Activated CD4-positive, alpha-beta T cell treated with anti-CD3 and anti-CD28 coated beads, Interleukin-2, amount 50 U/mL, for 16 hours (primary cell): ENCODE measurements at places on chromosomes 5 and 9.

GRCh38 chr9:69036309-69036708, 757 bp downstream of the FXN start:
- DNase-seq: peak; percentile 43

GRCh38 chr9:124187311-124187710, 70.4 kb upstream of the NEK6 start:
- DNase-seq: no peak

DNA sequence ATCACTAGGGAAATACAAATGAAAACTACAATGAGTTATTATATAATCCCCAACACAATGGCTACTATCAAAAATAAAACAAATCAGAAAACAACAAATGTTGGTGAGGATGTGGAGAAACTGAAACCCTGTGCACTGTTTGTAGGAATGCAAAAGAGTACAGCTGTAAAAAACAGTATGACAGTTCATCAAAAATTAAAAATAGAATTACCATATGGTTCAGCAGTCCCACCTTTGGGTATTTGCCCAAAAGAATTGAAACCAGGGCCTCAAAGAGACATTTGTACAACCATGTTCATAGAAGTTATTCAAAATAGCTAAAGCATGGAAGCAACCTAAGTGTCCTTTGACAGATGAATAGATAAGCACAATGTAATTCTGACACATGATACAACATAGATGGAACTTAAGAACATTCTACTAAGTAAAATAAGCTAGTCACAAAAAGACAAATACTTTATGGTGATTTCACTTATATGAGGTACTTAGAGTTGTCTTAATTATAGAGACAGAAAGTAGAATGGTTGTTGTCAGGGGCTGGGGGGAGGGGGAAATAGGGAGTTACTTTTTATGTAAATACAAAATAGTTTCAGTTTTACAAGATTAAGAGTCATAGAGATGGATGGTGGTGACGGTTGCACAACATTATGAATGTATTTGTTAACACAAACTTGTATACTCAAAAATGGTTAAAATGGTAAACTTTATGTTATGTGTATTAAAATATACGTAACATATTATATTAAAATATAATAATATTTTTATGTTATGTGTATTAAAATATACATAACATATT, 102.8 kb downstream of the KCTD16 start:
- no peak for DNase-seq

DNA sequence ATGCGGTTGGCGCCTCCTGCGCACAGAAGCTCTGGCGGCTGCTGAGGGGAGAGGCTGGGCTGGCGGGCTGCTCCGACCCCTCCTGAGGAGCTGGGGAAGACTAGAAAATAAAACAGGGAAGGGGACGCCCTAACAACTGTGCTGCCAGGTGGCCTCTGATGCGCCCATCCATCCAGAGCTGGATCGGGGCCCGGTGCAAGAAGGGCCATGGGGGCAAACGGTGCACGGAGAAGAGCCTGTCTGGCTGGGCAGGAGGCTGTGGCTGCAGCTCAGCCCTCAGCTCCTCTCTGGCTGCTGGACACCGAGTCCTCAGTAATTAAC, 21.0 kb upstream of the MRNIP start:
- DNase-seq: no peak

- DNase-seq: no peak
Measured at GRCh38 chr9:5392285-5392684, 45.4 kb downstream of the PLGRKT start.

- no peak for DNase-seq
Measured at GRCh38 chr9:101508211-101508610, 25.4 kb upstream of the RNF20 start.

- no peak for DNase-seq
Measured at GRCh38 chr5:168288349-168289245, 2.8 kb upstream of the WWC1 start.

DNA sequence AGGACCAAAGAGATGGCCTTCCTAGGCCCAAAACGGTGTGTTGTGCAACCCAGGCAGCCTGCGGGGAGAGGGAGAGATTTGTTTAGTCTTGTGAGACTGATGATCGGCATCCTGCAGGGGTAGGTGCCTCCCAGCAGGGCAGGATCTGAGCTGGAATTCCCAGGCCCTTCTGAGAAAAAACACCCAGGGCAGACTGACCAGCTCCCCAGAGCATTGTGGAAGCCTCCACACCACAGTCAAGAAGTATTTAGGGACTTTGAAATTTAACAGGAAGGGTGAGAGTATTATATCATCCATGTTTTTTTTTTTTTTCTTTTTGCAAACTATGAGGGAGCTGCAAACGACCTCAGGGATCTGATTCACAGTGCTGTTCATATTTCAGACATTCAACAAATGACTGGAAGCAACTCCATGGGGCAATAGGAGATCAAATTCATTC, 104.5 kb upstream of the LHFPL2 start:
- DNase-seq: no peak

- no peak for DNase-seq
Measured at GRCh38 chr5:108334225-108334624, 47.7 kb downstream of the FBXL17 start.

GRCh38 chr5:27451377-27451776, 413.0 kb upstream of the CDH9 start:
- no peak for DNase-seq

DNA sequence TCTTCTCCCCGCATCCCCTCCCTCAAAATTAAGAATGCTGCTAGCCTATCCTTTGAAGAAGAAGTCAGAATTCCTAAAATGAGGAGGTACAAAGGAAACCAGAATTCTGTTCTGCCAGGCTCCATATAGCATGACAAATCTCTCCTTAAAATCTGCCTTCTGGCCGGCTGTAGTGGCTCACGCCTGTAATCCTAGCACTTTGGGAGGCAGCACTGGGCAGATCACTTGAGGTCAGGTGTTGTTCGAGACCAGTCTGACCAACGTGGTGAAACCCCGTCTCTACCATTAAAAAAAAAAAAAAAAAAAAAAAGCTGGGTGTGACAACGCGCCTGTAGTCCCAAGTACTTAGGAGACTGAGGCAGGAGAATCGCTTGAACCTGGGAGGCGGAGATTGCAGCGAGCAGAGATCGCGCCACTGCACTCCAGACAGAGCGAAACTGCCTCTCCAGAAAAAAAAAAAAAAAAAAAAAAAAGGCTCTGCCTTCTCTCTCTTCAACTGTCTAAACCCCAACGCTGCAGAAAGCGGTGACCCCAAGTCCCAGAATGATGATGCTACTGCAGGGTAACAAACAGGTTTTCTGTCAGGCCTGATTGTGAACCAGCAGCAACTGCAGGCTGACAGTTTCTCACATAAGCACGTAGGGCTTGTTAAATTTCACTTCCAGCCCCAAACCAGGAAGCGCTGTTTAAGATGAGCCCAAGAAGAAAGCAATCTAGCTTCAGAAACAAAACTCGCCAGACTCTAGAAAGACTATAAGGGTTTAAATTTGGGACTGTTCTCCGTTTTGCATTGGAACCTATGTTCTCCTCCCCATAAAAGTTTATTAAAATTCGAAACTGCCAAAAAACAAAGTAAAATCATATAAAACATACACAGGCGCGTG, 963 bp upstream of the CAST start:
- peak; percentile 71 for DNase-seq

GRCh38 chr9:134653259-134654009, 11.8 kb downstream of the COL5A1 start:
- no peak for DNase-seq

- DNase-seq: peak; percentile 9
Measured at GRCh38 chr9:68683433-68683832, 21.6 kb upstream of the PIP5K1B start.

DNA sequence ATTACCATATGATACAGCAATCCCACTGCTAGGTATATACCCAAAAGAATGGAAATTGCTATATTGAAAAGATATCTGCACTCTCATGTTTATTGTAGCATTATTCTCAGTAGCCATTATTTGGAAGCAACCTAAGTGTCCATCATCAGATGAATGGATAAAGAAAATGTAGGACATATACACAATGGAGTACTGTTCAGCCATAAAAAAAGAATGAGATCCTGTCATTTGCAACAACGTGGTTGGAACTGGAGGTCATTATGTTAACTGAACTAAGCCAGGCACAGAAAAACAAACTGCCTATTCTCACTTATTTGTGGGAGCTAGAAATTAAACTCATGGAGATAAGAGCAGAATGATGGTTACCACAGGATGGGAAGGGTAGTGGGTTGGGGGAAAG, 63.1 kb upstream of the TTC23L start:
- no peak for DNase-seq
